Mucosa of descending colon (tissue), 3 donors: ENCODE measurements at places on chromosomes 3 and 15. TPM values are rescaled to one million over a fixed set of nuclear protein-coding genes. Genes with fewer than 3 reads are reported as not detected.

SYNPR gene
- not detected for total RNA-seq

KCNAB1 gene
- 1.2 TPM for total RNA-seq

PTX3 gene
- total RNA-seq: 1.1 TPM

TP63 gene
- 0.31 TPM for total RNA-seq

TMEM212 gene
- total RNA-seq: not detected

C3orf20 gene
- not detected for total RNA-seq

NPAP1 gene
- 0.06 TPM for total RNA-seq

PATL2 gene
- total RNA-seq: 3.9 TPM

TGM5 gene
- not detected for total RNA-seq

RASL12 gene
- 2.7 TPM for total RNA-seq

SELENOT gene
- 84.6 TPM for total RNA-seq

CGGBP1 gene
- 47.8 TPM for total RNA-seq

ANKRD34C gene
- 0.06 TPM for total RNA-seq

GP9 gene
- not detected for total RNA-seq

PAQR9 gene
- total RNA-seq: not detected

PLIN1 gene
- 5.2 TPM for total RNA-seq

CLEC3B gene
- 14.7 TPM for total RNA-seq

CCR9 gene
- 0.12 TPM for total RNA-seq

SMCO1 gene
- total RNA-seq: not detected

CTXND1 gene
- total RNA-seq: 0.70 TPM

SLITRK3 gene
- total RNA-seq: 0.35 TPM

CAPN3 gene
- total RNA-seq: 16.1 TPM

UROC1 gene
- total RNA-seq: not detected

ZPLD1 gene
- total RNA-seq: not detected

MYL3 gene
- total RNA-seq: 3.1 TPM

GOLGA6B gene
- not detected for total RNA-seq

EXD1 gene
- not detected for total RNA-seq

FEZF2 gene
- total RNA-seq: not detected

PLA2G4B gene
- 5.2 TPM for total RNA-seq

MORC1 gene
- not detected for total RNA-seq
